ENCODE measurements at places on chromosomes 6 and 20. TPM values are rescaled to one million over a fixed set of nuclear protein-coding genes. Genes with fewer than 3 reads are reported as not detected.

Gene HS3ST5
- 7.4 TPM for total RNA-seq

Gene FAXC
- total RNA-seq = 36.3 TPM

Gene ELOVL2
- 22.0 TPM for total RNA-seq

Gene PRSS35
- total RNA-seq = 2.4 TPM

Gene SAMD3
- 26.0 TPM for total RNA-seq

Gene BHLHE23
- total RNA-seq = not detected

Gene SLC17A3
- not detected for total RNA-seq

Gene EYS
- 7.5 TPM for total RNA-seq

Gene CRISP1
- total RNA-seq = not detected

Gene DNAH8
- total RNA-seq = 0.09 TPM

Gene PPP1R3G
- total RNA-seq = 1.00 TPM

Gene DNMT3B
- total RNA-seq = 9.3 TPM

Gene TP53TG5
- total RNA-seq = not detected

Gene GJA10
- total RNA-seq = not detected

Gene PFDN6
- total RNA-seq = 17.1 TPM

Gene TTLL9
- total RNA-seq = 2.5 TPM

DNA sequence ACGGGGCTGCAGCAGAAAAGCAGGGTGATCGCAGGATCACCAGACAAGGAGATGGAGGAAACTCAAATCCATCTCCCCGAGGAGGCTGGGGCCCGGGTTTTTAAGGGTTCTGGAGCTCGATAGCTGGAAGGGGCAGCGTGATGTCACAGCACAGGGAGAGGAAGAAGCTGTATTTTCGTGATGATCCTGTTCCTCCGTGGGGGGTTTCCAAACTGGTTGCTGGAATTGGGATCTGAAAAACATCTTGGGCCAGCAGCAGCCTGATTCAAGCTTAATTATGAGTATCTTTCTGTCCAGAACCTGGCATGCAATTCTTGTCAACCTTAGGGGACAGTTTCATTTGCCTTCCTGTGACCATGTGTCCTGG, 4.1 kb downstream of the CST7 start:
- no peak for DNase-seq

- DNase-seq = no peak
Observed at GRCh38 chr6:39707962-39708683, 17.1 kb downstream of the KIF6 start.

DNA sequence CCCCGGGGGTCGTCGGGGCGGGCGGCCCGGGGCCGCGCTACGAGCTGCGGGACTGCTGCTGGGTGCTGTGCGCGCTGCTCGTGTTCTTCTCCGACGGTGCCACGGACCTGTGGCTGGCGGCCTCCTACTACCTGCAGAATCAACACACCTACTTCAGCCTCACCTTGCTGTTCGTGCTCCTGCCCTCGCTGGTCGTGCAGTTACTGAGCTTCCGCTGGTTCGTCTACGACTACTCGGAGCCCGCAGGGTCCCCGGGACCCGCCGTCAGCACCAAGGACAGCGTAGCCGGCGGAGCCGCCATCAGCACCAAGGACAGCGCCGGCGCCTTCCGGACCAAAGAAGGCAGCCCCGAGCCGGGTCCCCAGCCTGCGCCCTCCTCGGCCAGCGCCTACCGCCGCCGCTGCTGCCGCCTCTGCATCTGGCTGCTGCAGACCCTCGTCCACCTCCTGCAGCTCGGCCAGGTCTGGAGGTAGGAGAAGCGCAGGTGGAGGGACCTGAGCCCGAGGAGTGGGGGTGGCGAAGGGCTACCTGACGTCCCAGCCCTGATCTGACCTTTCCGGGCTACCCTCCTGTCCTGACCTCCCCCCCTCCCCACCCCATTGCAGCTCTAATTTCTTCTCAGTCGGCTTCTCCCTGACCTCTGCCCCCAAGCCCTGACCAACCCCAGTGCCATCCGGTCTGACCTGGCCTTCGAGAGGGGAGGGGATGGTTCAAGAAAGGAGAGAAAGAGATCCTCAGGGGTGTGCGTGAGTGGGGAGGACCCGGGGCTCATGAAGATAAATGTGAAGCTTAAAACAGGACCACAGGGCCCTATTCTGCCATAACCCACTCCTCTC, 558 bp downstream of the XKR7 start:
- peak; percentile 47 for DNase-seq

DNA sequence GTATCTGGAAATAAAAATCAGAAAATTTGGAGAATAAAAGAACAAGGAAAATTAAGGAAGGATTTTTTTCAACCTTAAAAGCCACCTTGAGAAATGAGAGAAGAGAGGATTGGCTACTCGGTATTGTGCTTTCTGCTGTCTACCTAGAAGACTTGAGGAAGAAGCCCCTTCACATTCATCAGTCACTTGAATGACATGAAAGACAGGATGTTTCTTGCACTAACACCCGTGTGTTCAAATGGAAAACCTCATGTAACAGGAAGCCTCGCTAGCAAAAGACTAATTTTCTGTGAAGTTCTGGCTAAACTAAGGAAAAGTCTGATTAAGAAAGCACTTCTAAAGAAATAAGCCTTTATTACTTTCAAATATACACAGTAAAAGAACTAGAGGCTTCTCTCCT, 69.9 kb downstream of the OLIG3 start:
- no peak for DNase-seq

GRCh38 chr20:38343311-38344106, 2.8 kb upstream of the LBP start:
- DNase-seq = no peak

DNA sequence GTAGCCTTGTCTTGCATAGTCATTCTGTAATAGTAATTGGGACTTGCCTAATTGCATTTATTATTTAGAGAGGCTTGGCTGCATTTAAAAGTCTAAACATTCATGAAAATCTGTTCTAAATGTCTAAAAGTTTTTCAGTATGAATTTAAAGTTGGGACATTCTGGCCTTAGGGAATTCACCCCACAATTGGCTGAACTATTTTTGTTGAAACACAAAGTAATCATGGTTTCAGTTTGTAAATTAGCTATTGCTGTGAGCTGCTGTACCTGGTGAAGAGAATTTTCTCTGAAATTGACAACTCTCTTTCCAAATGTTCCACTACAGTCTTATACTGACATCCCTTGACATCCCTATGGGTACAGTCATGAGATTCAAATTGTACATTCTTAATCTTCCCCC, 253.0 kb downstream of the FARS2 start:
- DNase-seq = no peak

- no peak for DNase-seq
Observed at GRCh38 chr6:17032590-17032987, 69.3 kb upstream of the STMND1 start.

GRCh38 chr20:24746351-24746685, 202.8 kb upstream of the CST7 start:
- DNase-seq = no peak

GRCh38 chr20:36593347-36593929, 12.1 kb upstream of the RAB5IF start:
- no peak for DNase-seq

DNA sequence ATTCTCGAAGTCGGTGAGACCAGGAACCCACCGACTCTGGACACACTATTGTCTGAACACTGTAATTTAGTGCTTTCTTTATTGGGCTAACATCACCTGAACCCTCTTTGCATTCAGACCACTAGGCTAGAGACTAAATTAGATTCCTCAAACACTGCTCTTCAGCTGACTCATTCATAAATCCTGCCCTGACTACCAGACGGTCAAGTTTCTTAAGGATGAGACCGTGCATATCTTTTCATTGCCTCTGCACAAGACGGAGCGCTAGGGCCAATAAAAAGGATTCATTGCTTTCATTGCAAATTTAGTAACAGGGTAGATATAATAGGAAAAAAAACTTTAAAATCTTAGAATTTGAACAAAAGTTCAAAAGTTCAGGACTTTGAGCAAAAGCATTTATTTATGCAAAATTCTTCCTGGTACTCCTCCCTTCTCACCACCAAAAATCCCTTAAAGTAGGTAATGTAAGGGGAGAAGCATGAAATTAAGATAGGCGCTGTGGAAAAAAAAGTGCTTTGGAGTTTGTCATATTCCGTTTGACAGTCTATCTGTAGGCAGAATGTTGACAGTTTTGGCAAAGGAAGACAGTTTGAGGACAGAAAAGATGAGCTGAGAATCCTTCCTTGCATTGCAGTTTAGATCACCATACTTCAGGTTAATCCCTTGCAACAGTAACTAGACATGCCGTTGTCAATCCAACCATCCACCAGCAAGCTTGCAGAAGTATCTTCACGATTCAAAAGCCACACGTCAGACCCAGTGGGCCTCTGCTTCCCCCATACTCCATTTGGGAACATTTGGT, 328.6 kb upstream of the JARID2 start:
- DNase-seq = no peak

GRCh38 chr6:85405175-85405852, 44.6 kb upstream of the NT5E start:
- no peak for DNase-seq

GRCh38 chr6:78598966-78599365, 268.4 kb upstream of the IRAK1BP1 start:
- DNase-seq = no peak

DNA sequence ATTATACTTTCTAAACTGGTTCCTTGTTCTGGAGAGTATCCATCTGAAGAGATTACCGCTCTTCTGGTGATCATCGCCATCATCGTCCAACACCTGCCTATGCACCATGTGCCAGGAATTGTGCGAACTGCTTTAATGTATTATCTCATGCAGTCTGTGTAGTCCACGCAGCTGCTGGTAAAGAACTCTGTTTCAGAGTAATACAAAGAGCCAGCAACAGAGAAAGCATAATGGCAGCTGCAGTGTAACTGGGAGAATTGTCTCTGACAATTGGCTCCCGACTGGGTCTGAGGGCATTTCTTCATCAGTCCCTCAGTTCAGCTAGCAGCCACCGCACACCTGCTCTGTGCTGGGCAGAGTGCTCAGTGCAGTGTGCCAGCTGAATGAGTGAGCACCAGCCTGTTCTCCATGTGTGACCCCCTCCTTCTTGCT, 383.4 kb downstream of the GRIK2 start:
- DNase-seq = peak; percentile 26

- DNase-seq = no peak
Observed at GRCh38 chr20:58978351-58979190, 2.5 kb upstream of the NELFCD start.

DNA sequence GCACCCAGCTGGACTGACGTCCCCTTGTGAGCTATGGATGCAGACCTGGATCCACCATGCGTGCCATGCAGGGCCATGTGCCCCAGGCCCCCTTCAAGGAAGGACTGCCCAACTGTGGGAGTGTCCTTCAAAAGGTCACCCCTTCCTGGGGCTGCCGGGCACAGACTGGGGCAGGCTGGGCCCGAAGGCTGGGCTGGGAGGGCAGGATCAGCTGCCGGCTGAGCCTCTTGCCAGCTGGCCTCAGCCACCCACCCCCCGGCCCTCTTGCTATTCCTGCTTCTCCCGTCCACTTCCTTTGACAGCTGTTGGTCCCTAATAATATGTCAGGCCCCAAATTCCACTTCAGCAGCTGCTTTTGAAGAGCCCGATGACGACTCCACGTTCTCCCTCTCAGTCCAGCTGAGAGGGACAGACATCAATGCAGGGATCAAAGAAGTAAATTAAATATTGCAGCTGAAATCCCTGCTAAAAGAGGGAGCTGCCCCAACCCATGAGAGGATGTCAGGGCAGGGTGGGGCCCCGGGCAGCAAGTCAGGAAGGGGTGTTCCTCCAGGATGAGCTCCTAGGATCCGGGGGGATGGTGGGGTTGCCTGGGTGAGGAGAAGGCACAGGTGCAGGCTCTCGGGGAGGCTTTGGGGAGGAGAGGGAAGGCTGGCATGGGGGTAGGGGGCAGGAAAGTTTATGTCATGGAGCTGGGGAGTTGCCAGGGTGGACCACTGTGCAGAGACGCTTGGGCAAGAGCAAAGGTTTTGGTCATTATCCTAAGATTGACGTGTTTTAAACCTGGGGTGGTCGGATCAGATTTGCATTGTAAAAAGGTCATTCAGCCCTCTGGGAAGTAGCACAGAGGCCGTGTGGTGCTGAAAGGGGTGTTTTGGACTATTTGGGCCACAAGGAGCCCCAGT, 185.0 kb downstream of the ANKRD60 start:
- no peak for DNase-seq

DNA sequence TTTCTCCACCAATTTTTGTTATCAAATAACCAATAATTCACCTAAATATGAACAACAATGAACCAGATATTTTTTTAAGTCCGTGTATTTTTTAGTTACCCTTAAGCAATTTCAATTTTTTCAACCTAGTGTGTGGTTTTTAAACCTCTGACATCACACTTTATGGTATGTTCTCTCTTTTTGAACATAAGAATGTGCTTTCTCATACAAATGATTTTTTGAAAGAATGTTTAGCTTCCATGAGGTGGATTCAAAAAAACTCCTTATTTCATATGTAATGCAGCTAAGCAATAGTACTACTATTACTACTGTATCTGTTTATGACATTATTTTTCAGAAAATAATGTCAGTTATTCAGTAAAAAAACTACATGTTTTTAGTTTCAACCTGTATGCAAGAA, 19.4 kb upstream of the MEI4 start:
- DNase-seq = no peak

GRCh38 chr20:57552471-57552870, 8.4 kb upstream of the PCK1 start:
- DNase-seq = no peak

- no peak for DNase-seq
Observed at GRCh38 chr6:6331946-6332601, 11.6 kb upstream of the F13A1 start.

DNA sequence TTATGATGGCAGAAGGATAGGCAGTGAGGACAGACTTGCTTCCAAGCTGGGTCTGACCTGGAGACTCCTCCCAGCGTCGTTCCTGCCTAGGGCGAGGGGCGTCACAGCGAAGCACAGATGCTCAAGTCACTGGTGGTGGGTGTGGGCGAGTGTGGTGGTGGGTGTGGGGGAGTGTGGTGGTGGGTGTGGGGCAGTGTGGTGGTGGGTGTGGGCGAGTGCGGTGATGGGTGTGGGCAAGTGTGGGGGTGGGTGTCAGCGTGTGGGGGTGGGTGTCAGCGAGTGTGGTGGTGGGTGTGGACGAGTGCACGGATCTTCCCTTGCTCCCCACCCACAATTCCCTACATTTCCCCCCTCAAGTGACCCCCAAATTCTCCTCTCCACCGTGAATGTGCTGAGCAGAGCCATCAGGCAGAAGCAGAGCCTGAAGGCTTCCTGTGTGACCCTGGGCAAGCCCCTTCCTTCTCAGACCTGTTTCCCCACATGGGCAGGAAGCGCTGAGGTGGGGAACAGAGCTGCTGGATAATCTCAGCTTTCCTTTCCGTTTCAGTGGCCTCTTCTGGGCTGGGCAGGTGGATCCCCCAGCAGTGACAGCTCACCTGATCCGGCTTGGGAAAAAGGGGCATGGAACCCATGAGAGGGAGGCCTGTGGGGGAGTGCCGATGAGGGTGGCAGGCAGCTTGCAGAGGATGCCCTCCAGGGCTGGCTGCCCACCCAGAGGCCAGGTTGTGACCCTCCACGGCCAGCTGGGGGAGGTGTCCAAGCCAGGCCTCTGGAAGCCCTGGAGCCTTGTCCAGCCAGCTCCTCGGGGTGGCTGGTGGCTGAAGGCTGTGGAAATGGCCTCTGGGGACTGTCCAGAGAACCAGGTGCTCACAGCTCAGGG, 42.9 kb downstream of the RSPO4 start:
- no peak for DNase-seq

- DNase-seq = no peak
Observed at GRCh38 chr6:84772428-84773132, 8.2 kb upstream of the TBX18 start.

All from cerebellum (tissue), 4 donors.